ENCODE measurements at places on chromosomes 5 and 9.

DNA sequence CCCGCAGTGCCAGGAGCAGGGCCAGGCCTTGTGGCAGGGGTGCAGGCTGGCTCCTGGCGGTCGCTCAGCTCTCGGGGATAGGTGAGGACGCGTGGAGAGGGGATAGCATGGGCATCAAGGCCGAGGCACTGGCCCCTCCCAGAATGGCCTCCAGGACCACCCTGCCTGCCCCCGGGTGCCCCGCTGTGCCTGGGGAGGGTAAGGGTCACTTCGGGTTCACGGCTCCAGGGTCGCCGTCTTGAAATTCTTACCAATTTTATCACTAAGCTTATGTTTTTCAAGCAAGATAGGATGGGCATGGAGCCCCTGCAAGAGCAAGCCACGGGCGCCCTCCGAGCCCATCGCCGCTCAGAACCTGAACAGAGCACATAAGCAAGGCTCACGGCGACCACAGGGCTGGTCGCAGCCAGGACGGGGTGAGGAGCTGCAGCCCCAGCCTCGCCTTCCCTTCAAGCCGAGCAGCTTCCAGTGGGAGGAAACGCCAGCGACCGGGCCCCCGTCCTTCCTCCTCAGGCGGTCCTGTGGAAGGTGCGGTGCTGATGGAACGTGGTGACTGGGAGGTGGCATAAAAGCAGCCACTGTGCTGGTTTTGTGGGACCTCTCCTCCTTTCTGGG lies 14.2 kb upstream of the CLPTM1L start:
- no peak for DNase-seq

GRCh38 chr5:172446336-172447051 lies 7.8 kb downstream of the SH3PXD2B start:
- DNase-seq, result no peak

DNA sequence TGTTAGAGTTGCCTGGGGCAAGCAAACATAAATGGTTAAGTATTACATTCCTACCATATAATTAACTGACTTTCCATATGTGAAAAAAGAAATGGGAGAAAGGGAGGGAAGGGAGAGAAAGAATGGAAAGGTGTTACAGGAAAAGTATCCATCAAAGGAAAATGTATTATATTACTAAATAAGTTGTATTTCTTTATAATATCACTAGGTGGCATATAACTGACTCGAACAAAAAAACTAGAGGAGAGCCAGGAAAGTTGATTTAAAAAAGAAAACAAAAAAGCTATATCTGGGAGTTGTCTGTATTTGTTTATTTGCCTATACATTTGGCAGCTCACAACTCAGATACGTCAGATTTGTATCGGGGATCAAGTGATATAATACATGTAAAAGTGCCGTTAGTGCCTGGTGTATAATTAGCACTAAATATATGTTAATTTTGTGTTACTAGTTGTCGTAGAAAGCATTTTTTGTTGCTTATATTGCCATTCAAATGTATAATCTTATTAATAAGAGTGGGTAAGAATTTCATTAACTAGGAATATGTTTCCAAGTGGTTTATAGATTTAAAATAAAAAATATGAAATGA lies 59.6 kb upstream of the ADAMTS19 start:
- DNase-seq, result no peak

DNA sequence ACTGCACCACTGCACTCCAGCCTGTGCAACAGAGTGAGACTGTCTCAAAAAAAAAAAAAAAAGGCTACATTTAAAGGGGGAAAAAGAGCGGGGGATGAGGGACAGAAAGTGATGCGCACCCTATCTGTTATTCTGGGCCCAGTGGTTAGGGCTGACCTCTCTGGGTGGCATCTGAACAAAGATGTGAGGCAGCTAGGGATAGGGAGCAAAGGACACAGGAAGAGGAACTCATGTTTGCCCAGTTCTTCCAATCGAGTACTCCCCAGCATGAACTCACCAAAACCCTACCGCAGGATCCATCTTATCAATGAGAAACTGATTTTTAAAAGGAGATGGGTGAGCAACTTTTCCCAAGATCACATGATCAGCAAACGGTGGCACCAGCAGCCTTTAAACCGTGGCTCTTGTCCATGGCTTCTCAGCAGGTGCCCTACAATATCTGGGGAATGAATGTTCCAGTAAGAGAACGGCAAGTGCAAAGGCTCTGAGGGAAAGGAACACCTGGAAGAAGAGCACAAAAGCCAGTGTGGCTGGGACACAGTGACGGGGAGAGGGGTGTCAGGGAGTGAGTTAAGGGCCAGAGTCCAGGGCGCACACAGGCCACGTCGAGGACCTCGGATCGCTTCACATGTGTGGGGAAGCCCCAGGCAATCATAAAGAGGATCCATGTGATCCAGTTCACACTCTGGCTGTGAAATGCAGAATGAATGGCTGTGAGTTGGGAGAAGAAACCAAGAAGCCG lies 22.0 kb downstream of the RAPGEF1 start:
- DNase-seq, result no peak

- DNase-seq, result no peak
Measured at GRCh38 chr5:41708604-41708940, 161.7 kb downstream of the OXCT1 start.

DNA sequence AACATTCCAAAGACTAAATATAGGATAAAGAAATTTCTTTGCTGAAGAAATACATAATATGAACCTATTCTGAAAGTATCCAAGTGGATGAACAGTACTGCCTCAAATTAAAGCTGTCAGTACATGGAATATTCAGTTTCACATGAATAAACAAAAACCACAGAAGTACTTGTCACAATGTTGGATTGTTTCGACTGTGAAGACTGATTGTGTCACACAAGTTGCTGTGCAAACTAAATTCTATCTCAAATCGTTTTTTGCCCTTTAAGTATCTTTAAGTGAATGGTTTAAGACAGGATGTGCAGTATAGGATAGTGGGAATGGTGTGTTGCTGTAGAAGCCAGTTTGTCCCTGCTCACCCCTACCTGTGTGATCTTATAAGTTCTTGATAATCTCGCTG lies 137.4 kb upstream of the OTULINL start:
- no peak for DNase-seq

GRCh38 chr5:59238126-59238902 lies 655.2 kb downstream of the PDE4D start:
- no peak for DNase-seq

GRCh38 chr9:118595719-118596305 lies 773.4 kb downstream of the BRINP1 start:
- DNase-seq, result no peak

All from left ventricle myocardium inferior (tissue), 1 donor.